Effector memory CD8-positive, alpha-beta T cell (primary cell): ENCODE measurements at places on chromosomes 7 and 10.

DNA sequence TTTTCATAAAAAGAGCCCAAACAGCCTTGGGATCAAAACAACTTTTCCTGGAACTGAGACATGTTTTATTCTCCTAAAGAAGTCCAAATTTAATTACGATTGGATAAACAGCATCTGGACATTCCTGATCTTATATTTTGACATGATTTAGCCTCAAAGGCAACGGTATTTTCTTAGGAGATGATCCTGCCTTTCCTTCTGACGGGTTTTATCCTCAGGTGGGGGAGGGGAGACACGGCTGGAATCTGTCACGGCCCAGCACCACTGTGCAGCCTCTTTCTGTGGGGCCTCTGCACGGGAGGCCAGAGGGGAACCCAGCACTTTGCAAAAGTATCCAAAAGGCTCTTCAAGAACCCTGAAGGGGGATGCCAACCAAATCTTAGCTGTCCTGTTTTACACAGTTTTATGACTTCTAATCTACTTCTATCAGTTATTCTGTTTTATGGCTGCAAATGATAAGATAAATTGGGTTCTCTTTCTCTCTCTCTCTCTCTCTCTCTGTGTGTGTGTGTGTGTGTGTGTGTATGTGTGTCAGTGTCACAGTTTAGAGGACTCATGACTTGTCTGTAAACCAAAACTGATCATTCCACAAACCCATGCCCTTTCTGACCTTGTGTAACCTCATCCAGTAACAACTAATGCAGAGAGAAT lies 321.1 kb upstream of the NPVF start:
- no peak for DNase-seq
- peaks cover 58% of the 10 kb centered on the region for H3K27me3 ChIP-seq
- H3K27ac ChIP-seq, result no peak overlapping the region
- no peaks in the 10 kb centered on the region for H3K36me3 ChIP-seq
- no peaks in the 10 kb centered on the region for H3K4me1 ChIP-seq

GRCh38 chr10:35443858-35444257 lies 107.5 kb downstream of the CCNY start:
- H3K4me1 ChIP-seq, result peaks cover 65% of the 10 kb centered on the region
- no peaks in the 10 kb centered on the region for H3K36me3 ChIP-seq
- no peak overlapping the region for H3K4me3 ChIP-seq

DNA sequence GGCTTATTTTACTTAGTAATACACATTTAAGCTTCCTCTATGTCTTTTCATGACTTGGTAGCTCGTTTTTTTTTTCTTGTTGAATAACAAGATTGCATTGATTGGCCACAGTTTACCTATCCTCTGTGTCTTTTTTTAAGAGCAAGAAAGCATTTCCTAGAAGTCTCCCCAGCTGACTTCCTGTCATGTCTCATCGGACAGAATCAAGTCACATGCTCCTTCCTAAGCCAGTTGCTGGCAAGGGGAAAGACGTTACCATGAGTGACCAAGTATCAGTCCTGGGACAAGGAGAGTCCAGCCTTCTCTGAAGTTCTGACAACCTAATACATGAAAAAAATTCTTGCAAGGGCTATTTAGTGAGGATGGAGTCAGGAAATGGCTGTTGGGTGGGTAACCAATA lies 24.9 kb upstream of the SFRP5 start:
- H3K4me3 ChIP-seq, result peak overlapping the region; percentile 31
- H3K27ac ChIP-seq, result peak overlapping the region; percentile 56
- peaks cover 25% of the 10 kb centered on the region for H3K4me1 ChIP-seq
- DNase-seq, result no peak

- no peak overlapping the region for H3K4me3 ChIP-seq
- no peaks in the 10 kb centered on the region for H3K4me1 ChIP-seq
- no peak for DNase-seq
- no peaks in the 10 kb centered on the region for H3K27me3 ChIP-seq
- no peak overlapping the region for H3K27ac ChIP-seq
These were observed 53.0 kb upstream of the PPP1R17 start for GRCh38 chr7:31633894-31634494.

DNA sequence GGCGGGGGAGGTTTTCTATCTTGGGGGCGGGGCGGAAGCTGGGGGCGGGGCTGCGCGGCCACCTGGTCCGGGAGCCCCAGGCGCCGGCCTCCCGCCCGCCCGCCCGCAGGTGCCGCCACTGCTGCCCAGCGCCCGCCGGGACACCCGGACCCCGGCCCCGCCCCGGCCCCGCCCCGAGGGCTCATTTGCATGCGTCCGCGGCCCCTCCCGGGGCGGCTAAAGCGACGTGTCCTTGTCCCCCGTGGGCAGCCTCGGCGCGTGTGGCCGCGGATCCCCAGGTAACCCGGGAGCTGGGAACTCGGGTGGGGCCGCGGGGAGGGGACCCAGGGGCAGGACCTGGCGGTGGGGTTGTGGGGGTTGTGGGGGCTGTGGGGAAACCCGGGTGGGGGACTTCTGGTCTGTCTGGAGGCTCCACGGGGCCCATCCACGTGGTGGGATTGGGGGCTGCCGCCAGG lies at the start of gene BHLHA15:
Gene BHLHA15, plus strand, starts transcription at position 219 of the 455 bp plus-strand sequence. CDS start 871 bp downstream, outside the sequence.
- peak within 1 kb of the TSS; percentile 62 for H3K4me3 ChIP-seq
- H3K4me1 ChIP-seq, result no peaks in the 10 kb centered on the region
- H3K27me3 ChIP-seq, result no peaks in the 10 kb centered on the region
- DNase-seq, result no peak
- peak within 1 kb of the TSS; percentile 15 for H3K27ac ChIP-seq
- peaks cover 20% of the 10 kb centered on the region for H3K36me3 ChIP-seq

GRCh38 chr10:89304446-89304845 lies 2.6 kb downstream of the IFIT2 start:
- no peak for DNase-seq
- no peak overlapping the region for H3K4me3 ChIP-seq
- H3K27ac ChIP-seq, result no peak overlapping the region
- H3K4me1 ChIP-seq, result peaks cover 46% of the 10 kb centered on the region

- DNase-seq, result no peak
- H3K27ac ChIP-seq, result no peak overlapping the region
- H3K4me3 ChIP-seq, result no peak overlapping the region
- H3K27me3 ChIP-seq, result no peaks in the 10 kb centered on the region
- peaks cover 7% of the 10 kb centered on the region for H3K36me3 ChIP-seq
These were observed 136.2 kb upstream of the KCNMA1 start for GRCh38 chr10:77773631-77774426.
